ENCODE measurements at places on chromosomes 2 and 18. TPM values are rescaled to one million over a fixed set of nuclear protein-coding genes. Genes with fewer than 3 reads are reported as not detected.

The UGGT1 gene
- 50.1 TPM for total RNA-seq

The GALR1 gene
- 0.07 TPM for total RNA-seq

The ANKRD53 gene
- total RNA-seq: 0.39 TPM

The NYAP2 gene
- not detected for total RNA-seq

The C1D gene
- 19.3 TPM for total RNA-seq

The UBE2F gene
- total RNA-seq: 48.8 TPM

Data from WTC11 (cell line).